ENCODE measurements at places on chromosomes 16 and 17.

DNA sequence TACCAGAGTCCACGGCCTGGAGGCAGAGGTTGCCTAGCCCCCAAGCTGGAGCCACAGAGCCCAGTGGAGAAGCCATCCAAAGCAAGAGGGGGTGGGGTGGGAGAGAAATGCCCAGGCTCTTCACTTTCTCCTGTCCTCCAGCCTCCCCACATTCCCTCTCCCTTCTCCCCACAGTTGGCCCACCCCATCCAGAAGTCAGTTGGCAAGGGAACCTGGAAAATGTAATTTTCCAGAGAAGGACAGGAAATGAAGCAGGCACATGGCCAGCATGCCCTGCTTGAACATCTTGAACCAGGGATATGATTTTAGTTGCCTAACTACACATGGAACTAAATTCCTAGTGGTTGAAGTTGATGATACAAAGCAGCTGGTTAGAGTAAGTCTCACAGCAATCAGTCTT lies 73.3 kb upstream of the IRX6 start:
- no peaks in the 10 kb centered on the region for H3K36me3 ChIP-seq
- DNase-seq, result no peak
- H3K4me3 ChIP-seq, result no peak overlapping the region
- peaks cover 5% of the 10 kb centered on the region for H3K27me3 ChIP-seq
- no peak overlapping the region for H3K27ac ChIP-seq

DNA sequence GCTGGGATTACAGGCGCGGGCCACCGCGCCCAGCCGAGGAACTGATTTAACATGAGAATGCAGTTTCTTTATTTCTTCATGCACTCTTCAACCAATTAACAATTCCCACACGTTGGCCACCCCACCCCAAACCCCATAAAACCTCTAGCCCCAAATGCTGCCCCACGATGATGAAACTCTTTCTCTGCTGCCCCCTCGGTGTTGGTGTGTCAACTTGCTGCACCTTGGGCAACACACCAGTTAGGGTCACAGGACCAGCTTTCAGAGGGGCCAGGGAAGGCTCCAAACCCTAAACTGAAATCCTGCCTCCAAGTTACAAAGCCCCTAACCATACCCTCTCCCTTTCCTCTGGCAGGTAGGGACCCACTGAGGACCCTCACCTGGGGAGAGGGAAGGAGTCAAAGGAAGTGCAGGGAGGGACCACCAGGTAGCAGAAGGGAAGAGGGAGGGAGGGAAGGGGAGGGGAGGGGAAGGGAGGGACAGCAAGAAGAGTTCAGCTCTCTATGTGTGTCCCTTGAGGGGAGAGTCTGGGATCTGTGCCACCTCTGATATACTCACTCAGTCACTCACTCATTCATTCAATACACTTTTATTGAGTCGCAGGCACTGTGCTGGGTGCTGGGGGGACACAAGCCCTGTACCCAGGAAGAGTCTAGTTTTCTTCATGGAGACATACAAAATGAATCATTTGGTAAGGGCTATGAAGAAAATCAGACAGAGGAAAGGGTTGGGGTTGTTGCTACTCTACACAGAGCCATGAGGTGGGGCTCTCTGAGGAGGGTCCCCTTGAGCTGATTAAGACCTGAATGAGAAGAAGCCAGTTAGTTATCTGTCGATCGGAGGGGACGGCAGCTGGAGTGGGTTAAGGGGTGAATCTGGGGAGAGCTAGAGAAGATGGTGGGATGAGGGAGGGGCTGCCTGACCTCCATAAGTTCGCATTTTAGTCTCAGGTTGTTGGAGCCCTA lies 3.9 kb downstream of the PLXDC1 start:
- no peaks in the 10 kb centered on the region for H3K36me3 ChIP-seq
- peaks cover 53% of the 10 kb centered on the region for H3K27me3 ChIP-seq
- H3K4me3 ChIP-seq, result no peak overlapping the region
- H3K4me1 ChIP-seq, result peaks cover 8% of the 10 kb centered on the region

DNA sequence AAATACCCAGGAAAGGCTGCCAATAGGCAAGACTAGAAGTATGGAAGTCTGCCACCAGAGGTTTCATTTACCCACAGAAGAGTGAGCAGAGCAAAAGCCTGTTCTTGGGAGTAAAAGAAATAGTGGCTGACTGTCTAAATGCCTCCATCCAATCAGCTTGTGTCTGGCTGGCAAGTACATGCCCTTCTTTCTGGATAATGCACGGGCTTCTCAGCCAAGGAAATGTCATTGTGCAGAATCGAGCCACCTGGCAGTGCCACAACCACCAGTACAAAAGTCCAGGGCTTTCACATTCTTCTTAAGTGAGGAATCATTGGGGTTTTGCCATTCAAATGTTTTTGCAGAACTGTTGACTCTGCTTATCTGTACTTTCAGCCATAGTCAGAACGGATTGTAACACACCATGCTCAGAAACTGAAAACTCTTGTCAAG lies 10.1 kb upstream of the ERCC4 start:
- H3K27ac ChIP-seq, result no peak overlapping the region
- DNase-seq, result no peak
- peaks cover 61% of the 10 kb centered on the region for H3K27me3 ChIP-seq
- peaks cover 8% of the 10 kb centered on the region for H3K4me1 ChIP-seq

DNA sequence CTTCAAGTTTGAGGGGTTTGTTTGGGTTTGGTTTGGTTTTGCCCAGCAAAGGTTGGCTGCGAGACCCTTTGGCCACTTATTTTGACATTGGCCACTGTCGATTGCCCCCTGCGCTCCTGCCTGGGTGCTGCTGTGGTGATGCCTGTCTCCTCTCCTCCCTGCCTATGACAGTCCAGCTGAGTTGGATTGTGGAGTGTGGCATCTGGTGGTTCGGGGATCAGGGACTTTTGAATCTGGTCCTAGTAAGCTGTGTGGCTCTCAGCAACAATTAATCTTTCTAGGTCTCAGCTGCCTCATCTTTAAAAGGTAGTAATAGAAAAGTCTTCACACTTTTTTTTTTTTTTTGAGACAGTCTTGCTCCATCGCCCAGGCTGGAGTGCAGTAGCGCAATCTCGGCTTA lies 27.1 kb downstream of the CDK5RAP3 start:
- DNase-seq, result no peak
- peaks cover 31% of the 10 kb centered on the region for H3K27me3 ChIP-seq
- H3K4me3 ChIP-seq, result no peak overlapping the region
- peaks cover 7% of the 10 kb centered on the region for H3K4me1 ChIP-seq
- no peaks in the 10 kb centered on the region for H3K36me3 ChIP-seq

- peaks cover 20% of the 10 kb centered on the region for H3K27me3 ChIP-seq
- no peak overlapping the region for H3K27ac ChIP-seq
- no peak overlapping the region for H3K4me3 ChIP-seq
- H3K4me1 ChIP-seq, result peaks cover 3% of the 10 kb centered on the region
- no peak for DNase-seq
- no peaks in the 10 kb centered on the region for H3K36me3 ChIP-seq
Measured at GRCh38 chr16:55151561-55152305, 172.3 kb upstream of the IRX6 start.

DNA sequence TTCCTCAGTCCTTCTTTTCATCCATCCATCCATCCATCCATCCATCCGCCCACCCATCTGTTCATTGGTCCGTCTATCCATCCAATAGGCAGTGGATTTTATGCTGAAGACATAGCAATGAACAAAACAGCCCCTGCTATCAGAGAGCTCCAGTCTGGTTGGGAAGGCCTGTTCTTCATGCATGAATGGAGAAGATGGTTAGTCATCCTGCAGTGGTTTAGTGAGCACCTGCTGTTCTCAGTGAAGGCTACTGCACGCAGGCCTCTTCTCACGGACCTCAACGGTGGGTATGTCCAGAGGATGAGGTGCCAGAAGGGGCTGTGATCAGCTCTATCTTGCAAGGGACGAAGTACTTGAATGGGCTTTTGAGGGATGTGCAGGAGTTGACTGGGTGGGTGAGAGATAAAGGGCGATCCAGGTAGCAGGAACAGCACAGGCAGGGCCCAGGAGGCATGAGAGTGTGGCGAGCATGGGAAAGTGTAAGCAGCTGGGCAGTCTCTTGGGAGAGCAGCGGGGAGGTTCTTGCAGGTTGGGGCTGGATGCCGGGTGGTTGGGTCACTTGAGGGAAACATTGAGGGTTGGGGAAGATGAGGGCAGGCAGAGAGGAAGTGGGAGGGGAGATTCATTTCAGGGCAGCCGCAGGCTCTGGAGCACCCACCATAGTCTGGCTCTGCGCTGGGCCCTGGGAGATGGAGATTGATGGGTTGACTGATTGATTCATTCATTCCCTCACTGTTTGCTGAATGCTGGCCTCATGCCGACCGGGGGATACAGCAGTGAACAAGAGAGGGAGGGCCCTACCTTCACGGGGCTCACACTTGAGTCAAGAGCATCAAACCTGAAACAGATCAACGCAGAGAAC lies 115.0 kb upstream of the CIBAR2 start:
- no peak for DNase-seq
- peaks cover 14% of the 10 kb centered on the region for H3K4me1 ChIP-seq
- peaks cover 28% of the 10 kb centered on the region for H3K27me3 ChIP-seq
- H3K36me3 ChIP-seq, result no peaks in the 10 kb centered on the region

DNA sequence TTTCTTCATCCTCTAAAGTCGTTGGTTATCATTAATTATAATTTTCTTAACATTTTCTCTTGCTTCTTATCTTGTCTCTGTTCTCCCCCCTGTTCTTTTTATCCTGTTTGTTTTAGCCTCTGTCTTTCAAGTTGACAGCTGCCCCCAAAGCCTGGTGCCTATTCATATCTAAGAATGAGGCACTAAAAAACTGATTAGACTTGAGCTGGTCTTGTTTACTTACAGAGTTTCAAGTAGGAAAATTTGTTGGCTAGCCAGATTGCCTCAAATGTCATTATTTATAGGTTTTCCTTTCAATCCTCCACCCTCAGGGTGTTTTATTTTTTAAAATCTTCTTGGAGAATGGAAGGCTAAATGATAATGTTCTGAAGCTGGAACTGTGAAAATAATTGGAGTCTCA lies 236.0 kb downstream of the UTP18 start:
- no peak overlapping the region for H3K27ac ChIP-seq
- no peaks in the 10 kb centered on the region for H3K4me1 ChIP-seq
- no peak for DNase-seq
- H3K36me3 ChIP-seq, result no peaks in the 10 kb centered on the region
- peaks cover 21% of the 10 kb centered on the region for H3K27me3 ChIP-seq

DNA sequence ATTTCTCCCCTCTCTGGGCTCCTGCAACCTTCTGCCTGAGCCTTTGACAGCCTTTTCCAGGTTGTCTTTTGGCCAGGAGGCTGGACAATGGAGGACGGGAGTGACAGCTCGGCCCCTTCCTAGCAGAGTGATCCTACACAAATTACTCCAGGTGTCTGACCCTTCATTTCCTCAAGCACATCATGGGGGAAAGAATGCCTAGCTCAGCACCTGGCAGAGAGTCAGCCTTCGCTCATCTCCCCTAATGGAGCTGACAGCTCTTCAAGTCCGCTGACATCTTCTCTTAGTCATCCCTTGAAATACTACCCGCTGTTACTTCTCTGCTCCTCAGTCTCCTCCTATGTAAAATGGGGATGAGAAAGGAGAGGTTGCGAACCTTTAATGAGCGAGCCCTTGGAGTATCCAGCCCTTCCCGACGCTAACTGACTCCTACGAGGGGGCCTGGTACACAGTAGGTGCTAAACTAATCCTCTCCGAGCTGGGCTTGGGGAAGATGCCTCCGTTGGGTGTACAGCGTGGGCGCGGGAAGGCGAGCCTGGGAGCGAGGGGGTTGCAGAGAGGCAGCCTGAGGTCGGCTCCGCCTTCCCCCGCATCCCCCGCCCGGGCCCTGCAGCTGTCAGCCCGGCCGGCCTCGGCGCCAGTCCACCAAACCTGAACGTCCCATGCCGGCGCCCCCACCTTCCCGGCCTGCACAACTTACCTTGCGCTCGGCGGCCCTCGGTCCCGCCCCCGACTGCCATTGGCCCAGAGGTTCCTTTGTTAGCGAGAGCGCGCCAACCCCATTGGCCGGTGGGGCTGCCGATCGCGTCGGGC lies 480 bp upstream of the MPRIP start:
- peak overlapping the region; percentile 51 for H3K27ac ChIP-seq
- DNase-seq, result peak; percentile 97
- peaks cover 52% of the 10 kb centered on the region for H3K4me1 ChIP-seq
- H3K27me3 ChIP-seq, result no peaks in the 10 kb centered on the region
- no peaks in the 10 kb centered on the region for H3K36me3 ChIP-seq
- peak overlapping the region; percentile 82 for H3K4me3 ChIP-seq

- no peak overlapping the region for H3K27ac ChIP-seq
- no peaks in the 10 kb centered on the region for H3K36me3 ChIP-seq
- peaks cover 35% of the 10 kb centered on the region for H3K4me1 ChIP-seq
- H3K27me3 ChIP-seq, result peaks cover 30% of the 10 kb centered on the region
- peak; percentile 48 for DNase-seq
Measured at GRCh38 chr17:77893144-77894044, 65.1 kb upstream of the TNRC6C start.

GRCh38 chr17:66865151-66865550 lies 30.2 kb downstream of the CACNG5 start:
- H3K27me3 ChIP-seq, result peaks cover 43% of the 10 kb centered on the region
- H3K4me3 ChIP-seq, result no peak overlapping the region
- no peak overlapping the region for H3K27ac ChIP-seq
- no peak for DNase-seq
- H3K36me3 ChIP-seq, result no peaks in the 10 kb centered on the region

DNA sequence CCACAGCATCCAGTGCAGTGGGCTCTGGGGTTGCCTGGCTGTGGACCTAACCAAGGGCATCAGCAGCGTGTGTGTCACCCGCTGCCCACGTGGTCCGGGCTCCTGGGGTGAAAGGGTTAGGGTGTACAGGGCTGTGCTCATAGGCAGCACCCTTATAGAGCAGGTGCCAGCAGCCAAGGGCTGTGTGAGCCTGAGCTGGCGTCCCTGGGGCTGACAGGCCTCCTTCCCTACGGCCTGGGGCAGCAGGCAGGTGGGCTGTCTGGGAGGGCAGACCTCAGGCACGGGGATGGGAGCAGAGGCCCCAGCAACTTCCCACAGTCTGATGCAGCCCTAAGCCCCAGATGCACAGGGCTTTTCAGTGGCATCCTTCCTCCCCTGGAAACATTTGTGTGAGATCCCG lies 13.9 kb downstream of the CD300A start:
- H3K27me3 ChIP-seq, result no peaks in the 10 kb centered on the region
- no peak for DNase-seq
- peaks cover 21% of the 10 kb centered on the region for H3K4me1 ChIP-seq

- H3K27me3 ChIP-seq, result peaks cover 34% of the 10 kb centered on the region
- H3K4me3 ChIP-seq, result peak overlapping the region; percentile 34
- peaks cover 24% of the 10 kb centered on the region for H3K36me3 ChIP-seq
- no peak overlapping the region for H3K27ac ChIP-seq
- H3K4me1 ChIP-seq, result peaks cover 23% of the 10 kb centered on the region
Measured at GRCh38 chr16:75319513-75320411, 68.3 kb upstream of the BCAR1 start.
